NCI-H460 (cell line): ENCODE measurements at places on chromosomes 11 and 22. TPM values are rescaled to one million over a fixed set of nuclear protein-coding genes. Genes with fewer than 3 reads are reported as not detected.

DNA sequence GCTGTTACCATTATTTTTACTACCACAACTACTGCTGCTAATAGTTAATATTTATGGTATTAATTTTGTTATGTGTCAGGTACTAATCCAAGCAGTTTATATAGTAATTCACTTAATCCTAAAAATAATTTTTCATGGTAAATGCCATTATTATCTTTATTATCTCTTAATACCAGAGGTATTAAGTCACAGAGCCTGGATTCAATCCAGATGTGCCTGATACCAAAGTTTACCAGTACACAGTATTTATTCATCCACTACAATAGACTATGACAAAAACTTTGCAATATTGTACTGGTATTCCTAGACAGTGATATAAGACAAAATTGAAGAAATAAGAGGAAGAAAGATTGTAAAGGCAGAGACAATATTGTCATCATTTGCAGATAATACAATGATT, 24.5 kb downstream of the MAP6 start:
- DNase-seq, result no peak

GRCh38 chr11:64260147-64260708, 8.9 kb downstream of the PLCB3 start:
- no peak for DNase-seq

DNA sequence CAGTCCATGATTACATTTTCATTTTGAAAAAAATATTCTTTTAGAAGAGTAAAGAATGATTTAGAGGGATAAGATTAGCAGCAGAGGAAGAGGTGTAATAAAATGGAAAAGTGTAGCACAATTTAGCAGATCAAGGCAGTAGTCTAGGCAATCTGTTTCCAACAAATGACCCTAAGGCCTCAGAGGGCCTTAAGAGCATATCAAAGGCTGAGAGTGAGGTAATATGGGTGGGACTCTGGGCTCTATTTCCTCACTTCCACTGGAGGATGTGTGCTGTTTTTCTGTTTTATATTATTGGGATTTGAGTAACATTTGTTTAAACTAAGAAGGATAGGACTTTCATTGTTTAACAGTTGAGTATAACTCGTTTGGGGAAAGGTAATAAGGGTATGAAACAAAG, 28.8 kb downstream of the CCDC81 start:
- no peak for DNase-seq

- no peak for DNase-seq
Measured at GRCh38 chr11:32563600-32563959, 20.1 kb upstream of the EIF3M start.

DNA sequence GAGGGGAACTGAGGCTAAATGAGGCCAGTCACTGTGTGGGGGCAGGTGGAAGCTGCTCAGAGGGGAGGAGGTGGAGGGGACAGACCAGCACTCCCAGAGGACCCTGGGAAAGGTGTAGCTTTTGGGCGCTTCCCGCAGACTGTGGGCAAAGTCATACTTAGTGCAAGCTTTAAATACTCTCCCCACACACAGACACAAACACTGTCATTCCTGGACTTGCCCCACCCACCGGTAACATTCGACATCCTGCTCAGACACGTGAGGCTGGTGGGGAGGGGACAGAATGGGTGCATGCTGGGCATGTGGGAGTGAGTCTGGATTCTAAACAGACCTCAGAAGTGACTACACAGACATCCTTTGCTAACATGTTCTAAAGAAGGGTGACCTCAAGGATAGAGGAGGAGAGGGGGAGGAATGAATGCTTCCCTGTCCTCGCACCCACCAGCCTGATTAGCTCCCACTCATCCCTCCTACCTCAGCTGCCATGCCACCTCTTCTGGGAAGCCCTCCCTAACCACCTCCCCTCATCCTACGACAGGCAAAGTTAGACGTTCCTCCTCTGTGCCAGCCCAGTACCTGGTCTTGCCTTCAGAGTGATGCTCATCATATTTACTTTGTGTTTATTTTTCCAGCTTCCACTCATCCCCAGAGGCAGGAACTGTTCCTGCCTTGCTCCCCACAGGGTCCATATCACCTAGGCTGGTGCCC, 22.2 kb downstream of the TSKU start:
- DNase-seq, result no peak

DNA sequence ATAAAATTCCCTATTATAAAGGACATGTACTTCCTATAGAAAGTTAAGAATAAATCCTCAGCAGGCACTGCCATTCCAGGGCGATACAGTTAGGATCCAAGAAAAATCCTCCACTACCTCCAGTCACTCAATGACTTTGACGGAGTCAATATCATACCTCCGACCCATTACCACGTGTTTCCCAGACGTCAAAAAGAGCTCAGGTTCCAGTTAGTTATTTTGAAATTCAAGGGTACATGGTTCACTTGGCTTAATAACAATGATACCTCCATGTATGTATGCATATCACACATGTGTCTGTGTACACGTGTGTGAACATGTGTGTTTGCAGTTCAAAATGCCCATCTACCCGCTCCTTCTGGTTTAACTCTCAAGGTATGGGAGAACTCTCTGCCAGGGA, 189.2 kb downstream of the SHANK2 start:
- no peak for DNase-seq

GRCh38 chr11:78567209-78567608, 7.5 kb downstream of the NARS2 start:
- no peak for DNase-seq

MAPK12 gene
- total RNA-seq, result 22.0 and 24.9 TPM in 2 replicates

TPBGL gene
- not detected in 2 replicates for total RNA-seq
